ENCODE measurements at places on chromosomes 12 and 14.

GRCh38 chr14:105168979-105169507 lies 467 bp upstream of the JAG2 start:
- peak; percentile 32 for DNase-seq

GRCh38 chr14:61549425-61549824 lies 145.9 kb upstream of the HIF1A start:
- DNase-seq = no peak

DNA sequence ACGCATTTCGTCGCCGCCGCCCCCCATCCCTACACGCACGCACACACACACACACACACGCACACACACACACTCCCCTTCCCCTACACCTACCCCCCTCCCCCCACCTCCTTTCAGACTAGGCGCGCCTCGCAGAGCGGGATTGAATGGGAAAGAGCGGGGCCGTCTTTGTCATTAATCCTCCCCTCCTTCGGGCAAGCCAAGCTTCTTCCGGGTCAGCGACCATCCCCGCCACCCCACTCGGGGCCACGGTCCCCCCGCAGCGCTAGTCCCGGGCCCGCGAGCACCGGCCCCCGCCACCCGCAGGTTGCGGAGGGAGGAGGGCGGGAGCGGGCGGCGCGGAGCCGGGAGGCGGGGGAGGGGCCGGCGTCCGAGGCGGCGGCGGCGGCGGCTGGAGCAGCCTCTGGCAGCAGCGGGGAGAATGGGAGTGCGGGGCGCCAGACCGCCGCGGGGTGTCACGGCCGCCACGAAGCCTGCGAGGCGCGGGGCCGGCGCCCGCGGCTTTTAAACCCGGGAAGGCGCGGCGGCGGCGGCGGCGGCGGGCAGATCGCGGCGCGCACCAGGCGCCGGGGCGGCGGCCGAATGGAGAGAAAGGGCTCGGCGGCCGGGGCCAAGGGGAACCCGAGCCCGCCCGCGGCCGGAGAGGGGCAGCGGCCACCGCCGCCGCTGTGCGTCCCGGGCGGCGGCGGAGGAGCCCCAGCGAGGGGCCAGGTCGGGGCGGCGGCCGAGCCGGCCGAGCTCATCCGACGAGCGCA lies at the start of gene TTC9:
TTC9 (plus strand) TSS at position 369 of the 755 bp plus-strand sequence; CDS start at position 583, 214 bp downstream.
- DNase-seq = peak; percentile 28

GRCh38 chr12:53265783-53266182 lies 2.3 kb upstream of the ESPL1 start:
- no peak for DNase-seq

- no peak for DNase-seq
Measured at GRCh38 chr14:26538176-26538575, 59.7 kb downstream of the NOVA1 start.

DNA sequence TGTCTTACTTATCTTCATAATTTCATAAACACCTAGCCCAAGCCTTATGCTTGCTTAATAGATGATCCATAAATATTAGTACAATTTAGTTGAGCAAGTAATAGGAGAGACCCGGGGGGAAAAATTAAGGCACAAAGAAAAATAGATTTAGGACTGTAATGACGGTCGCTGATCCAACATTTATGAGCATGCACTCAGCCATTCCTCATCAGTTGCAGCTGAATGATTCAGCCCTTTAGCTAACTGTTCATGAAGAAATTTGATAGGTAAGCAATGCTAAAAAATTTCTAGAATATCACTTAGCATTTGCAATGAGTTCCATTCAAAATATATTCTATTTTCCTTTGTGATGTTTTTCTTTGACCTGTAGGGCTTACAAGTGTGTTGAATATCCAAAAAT lies 163.2 kb downstream of the PTPRO start:
- DNase-seq = no peak

DNA sequence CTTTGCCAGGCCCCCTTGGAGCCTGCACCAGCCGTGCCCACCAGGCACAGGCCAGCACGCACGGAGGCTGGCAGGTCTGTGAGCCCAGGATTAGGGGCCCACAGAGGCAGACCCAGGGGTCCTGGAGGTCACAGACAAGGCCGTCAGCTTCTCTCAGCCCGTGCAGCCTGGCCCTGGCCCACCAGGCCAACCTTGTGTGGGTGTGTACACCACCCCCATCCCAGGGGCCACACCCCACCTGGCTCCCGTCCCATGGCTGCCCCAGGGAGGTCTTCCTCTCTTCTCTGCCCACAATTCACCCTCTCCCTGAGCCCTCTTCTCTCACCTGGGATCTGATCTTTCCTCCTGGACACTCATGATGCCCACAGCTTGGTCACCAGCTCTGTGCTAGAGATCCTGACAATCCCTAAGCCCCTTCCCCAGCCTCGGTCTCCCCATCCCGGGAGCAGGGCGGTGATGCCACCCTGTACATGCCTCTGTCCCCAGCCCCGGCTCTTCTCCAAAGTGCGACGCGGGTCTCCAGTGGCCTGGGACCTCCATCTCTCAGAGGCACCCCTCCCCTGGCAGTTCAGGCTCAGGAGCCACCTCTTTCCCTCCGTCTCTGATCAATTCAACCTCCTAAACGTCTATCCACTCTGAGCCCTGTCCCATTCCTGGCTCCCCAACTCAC lies 31.1 kb upstream of the GPR132 start:
- DNase-seq = no peak

DNA sequence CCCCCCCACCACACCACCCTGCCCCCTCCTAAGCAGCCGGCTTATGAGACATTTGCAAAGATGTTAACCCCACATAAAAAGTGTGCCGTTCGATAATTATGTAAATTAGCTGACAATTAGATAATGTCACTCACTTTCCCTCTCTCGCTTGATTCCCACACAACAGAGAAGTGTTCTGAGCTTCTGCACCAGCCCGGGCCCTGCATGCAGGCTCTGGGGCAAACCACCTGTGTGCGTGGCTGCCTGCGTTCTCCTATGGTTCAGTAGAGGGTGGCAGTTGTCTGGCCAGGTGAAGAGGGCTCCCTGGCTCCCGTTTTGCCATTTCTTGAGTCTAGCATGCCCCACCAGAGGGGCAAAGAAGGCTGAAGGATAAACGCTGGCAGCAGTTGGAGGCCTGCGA lies 68.0 kb downstream of the NRXN3 start:
- no peak for DNase-seq

- DNase-seq = no peak
Measured at GRCh38 chr14:50717811-50718210, 49.7 kb upstream of the SAV1 start.

GRCh38 chr14:65637780-65638179 lies 225.2 kb downstream of the FUT8 start:
- no peak for DNase-seq

- no peak for DNase-seq
Measured at GRCh38 chr12:108495823-108496579, 19.1 kb upstream of the FICD start.

DNA sequence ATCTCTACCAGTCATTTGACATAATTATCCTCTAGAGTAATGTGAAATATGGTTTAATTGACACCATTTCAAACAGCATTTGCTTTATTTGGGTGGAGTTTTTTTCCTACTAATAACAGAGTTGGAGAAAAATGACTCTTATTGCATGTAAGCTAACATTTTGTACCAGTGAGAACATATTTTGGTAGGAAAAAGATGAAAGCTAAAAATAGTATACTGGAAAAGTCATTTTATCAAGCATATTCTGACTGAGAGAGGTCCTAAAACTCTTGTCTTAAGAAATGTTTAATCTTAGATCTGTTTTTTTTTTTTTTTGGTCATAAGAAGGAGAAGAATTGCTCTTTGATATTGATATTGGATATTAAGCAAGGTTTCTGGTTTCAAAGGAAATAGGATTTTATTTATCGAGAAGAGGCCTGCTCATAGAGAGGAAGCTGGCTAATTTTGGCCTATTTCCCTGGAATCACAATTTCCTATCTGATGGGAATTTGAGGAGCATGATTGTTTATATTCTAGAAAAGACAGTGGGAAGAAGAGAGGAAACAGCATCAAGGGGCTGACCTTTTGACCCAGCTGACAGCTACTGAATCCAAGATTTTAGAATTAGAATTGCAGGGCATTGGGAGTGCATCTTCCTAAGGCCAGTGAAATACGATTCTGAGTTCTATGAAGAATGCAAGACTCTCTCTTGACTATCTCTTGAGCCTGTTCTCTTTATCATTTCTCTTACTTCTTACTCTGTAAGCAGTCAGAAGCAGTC lies 19.4 kb downstream of the OTOGL start:
- no peak for DNase-seq

GRCh38 chr14:65772921-65773574 lies 360.5 kb downstream of the FUT8 start:
- no peak for DNase-seq

- no peak for DNase-seq
Measured at GRCh38 chr14:54503486-54503885, 6.2 kb upstream of the CGRRF1 start.

GRCh38 chr12:5068126-5068525 lies 24.4 kb downstream of the KCNA5 start:
- DNase-seq = no peak

GRCh38 chr14:102088012-102088792 lies 1.4 kb upstream of the HSP90AA1 start:
- DNase-seq = peak; percentile 32

DNA sequence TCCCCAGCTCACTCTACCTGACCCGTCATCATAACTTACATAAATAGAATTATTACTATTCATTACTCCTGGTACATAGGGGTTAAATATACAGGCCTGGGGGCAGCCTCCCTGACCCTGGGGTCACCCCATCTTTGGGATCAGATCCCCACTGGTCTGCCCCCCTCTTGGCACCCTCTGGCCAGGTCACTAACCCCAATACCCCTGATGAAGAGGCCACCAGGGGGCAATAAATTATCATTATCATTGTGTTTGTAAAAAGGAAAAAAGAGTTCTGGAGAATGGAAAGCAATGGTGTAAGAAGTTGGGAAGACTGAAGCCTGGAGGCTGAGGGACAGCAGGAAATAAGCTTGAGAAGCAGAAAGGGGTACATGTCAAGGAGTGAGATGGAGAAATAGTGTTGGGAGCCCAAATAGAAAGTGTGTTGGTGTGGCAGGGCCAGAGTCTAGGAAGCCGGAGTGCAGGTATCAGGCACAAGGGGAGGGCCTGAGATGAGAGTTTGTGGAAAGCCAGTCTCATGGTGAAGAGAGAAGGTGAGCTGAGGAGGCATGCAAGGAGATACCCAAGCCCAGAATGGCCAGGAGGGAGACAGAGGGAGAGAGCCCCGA lies 6.1 kb upstream of the AAAS start:
- DNase-seq = no peak

- DNase-seq = no peak
Measured at GRCh38 chr14:93803408-93804318, 15.4 kb upstream of the PRIMA1 start.

- no peak for DNase-seq
Measured at GRCh38 chr14:23577004-23577681, 1.4 kb downstream of the JPH4 start.
